ENCODE measurements at places on chromosomes 7 and 10.
A peak's percentile ranks its signal among the peaks of the same experiment; 100 is the strongest.

GRCh38 chr7:35593899-35594298 is 101.0 kb downstream of the HERPUD2 start:
- DNase-seq = peak; percentile 29

- no peak for DNase-seq
Observed at GRCh38 chr10:63917363-63917762, 396.2 kb downstream of the REEP3 start.

GRCh38 chr7:33632840-33633525 is 272.4 kb upstream of the BMPER start:
- no peak for DNase-seq

DNA sequence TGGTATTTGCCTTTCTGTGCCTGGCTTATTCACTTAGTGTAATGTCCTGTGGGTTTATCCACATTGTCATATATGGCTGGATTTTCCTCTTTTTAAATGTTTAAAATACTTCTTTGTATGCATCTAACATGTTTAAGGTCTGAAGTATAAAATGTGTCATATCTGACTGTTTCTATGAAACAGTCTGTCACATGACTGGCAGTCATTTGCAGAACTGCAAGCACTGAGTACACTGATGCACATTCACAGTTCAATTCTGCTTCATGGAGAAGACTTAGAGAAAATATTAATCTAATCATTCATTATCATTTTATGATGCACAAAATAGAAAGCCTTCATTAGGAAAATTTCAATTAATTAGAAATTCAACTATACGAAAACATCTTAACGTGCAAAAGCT is 119.7 kb upstream of the PRSS58 start:
- no peak for DNase-seq

DNA sequence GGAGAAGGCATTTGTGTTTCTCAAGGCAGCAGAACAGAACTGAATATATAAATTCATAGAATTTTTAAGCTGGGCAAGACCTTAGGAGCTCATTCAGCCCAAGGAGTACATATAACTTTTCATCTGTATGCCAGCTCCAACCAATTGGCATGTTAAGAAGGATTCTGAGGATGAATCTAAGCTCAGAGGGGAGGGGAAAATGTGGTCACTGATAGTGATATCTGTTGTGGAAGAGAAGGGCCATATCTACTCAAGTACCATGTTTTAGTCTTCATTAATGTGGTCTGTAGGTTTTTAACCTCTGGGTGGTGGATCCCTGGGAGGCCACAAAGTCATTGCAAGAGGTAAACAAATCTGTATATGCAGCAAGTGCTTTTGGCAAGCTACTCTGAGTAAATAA is 6.4 kb downstream of the CALD1 start:
- DNase-seq = no peak

DNA sequence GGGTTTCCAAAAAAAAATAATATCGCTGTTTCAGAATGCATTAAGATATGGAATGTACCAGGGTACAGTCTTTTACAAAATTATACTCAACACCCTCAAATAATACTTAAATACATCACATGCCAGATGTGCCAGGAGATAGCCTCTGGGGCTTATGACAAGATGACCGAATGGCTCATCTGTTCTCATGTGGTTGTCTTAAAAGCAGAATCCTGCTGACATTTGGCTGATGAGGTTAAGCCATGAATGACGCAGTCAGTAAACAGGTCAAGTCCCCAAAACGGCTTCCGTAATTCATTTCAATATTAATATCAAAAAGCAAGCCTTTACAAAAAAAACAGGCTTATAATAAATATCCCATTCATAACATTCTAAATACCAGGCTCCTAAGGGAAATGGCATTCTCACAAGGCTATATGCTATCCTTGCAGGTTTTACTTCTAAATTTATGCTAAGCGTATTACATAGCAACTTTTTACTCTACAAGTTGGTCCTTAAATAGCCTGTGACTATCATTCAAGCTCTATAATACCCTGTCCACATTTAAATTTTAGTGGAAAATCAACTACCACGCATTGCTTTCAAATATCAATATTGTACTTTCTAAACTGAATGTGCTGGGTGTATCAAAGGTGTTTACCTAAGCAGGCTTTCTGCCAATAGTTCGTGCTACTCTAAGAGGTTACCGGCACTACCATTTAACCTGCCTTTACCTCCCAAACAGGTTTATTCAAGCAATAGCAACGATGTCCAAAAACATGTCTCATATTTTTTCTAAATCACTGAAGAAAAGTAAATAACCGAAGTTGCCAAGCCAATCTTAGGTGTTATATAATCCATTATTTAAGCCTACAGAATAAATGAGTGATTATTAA is 15.6 kb downstream of the SMURF1 start:
- no peak for DNase-seq

GRCh38 chr7:25894902-25895791 is 256.9 kb upstream of the NFE2L3 start:
- peak; percentile 92 for DNase-seq

GRCh38 chr7:155594961-155595366 is 48.6 kb upstream of the CNPY1 start:
- DNase-seq = peak; percentile 47

DNA sequence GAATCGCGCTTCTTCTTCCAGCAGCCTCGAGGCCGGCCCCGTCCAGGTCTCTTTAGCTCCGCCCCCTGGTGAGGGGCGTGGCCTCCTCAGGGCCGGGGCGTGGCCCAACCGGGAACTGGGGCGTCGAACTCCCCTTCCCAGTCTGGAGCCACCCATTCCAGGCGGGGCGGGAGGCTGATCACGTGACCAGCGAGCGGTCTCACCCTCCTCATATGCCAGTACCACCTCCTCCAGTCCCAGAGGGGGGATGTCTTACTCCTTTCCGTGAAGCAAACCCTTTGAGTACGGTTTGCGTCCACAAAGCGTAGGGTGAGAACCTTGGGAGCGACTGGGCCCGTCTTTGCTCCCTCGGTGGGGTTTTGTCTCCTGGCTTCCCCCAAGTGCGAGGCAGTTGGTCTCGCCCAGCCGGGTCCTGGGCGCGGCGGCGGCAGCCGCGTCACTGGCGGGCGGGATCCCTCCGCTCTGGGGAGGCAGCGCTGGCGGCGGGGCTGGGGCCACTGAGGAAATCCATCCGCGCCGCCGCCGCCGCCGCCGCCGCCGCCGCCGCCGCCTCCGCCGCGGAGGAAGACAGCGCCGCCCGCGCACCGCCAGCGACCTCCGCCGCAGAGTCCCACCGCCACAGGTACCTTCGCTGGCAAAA is at the start of gene GNB2:
Gene GNB2, plus strand, starts transcription at position 439 of the 640 bp plus-strand sequence. CDS start 2,526 bp downstream, outside the sequence.
- peak; percentile 100 for DNase-seq

DNA sequence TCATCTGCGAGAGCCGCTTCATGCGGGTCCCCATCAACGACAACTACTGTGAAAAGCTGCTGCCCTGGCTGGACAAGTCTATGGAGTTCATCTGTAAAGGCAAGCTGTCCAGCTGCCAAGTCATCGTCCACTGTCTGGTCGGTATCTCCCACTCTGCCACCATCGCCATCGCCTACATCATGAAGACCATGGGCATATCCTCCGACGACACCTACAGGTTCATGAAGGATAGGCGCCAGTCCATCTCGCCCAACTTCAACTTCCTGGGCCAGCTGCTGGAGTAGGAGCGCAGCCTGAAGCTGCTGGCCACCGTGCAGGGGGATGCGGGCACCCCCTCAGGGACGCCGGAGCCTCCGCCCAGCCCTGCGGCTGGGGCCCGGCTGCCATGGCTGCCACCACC is 11.7 kb upstream of the SEC24C start:
- DNase-seq = no peak

DNA sequence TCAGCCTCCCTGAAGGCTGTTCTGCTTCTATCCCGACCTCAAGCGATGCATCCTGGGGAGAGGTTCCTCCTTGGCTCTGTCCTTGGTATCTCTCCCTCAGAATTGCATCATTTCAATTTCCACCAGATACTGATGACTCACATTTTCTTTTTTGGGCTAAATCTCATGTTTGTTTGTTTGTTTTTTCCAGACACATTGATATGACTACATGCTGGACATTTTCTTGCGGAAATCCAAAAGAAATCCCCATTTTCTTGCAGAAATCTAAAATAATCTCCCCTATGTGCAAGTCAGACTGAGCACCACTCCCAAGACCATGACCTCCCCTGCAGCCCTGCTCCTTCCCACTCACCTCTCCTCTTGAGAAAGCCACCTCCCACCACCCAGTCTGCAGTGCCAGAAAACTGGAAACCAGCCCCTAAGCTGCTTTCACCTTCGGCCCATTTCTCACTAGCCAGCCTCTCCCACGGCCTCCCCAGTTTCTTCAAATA is 260.2 kb upstream of the PRKCQ start:
- DNase-seq = no peak

DNA sequence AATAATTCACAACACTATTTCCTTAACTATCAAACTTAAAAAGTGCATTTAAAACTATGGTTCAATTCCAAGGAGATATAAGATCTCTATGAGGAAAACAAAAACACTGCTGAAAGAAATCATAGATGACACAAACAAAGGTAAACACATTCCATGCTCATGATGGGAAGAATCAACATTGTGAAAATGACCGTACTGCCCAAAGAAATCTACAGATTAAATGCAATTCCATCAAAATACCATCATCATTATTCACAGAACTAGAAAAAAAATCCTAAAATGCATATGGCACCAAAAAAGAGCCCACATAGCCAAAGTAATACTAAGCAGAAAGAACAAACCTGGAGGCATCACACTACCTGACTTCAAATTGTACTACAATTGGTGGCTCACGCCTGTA is 159.9 kb upstream of the EEPD1 start:
- no peak for DNase-seq

GRCh38 chr10:65845916-65846315 is 1079.9 kb upstream of the LRRTM3 start:
- no peak for DNase-seq

DNA sequence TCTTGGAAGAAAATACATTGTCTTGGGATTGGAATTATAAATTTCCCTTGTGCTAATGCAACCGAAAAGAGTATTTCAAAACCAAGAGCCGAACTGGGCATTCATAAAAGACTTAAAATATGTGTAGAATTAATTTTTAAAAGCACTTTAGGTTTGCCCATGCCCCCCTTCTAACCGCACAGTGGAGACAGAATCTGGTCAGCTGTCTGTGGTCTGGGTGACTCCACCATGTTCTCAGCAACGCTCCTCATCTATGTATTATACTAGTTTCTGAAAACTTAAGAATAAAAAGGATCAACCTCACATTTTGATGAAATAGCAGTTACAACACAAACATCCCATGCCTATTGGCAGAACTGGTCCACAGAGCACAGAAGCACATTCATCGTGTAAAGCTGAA is 192.6 kb upstream of the C7orf33 start:
- no peak for DNase-seq

GRCh38 chr7:18086165-18087025 is 58.7 kb upstream of the PRPS1L1 start:
- peak; percentile 25 for DNase-seq

DNA sequence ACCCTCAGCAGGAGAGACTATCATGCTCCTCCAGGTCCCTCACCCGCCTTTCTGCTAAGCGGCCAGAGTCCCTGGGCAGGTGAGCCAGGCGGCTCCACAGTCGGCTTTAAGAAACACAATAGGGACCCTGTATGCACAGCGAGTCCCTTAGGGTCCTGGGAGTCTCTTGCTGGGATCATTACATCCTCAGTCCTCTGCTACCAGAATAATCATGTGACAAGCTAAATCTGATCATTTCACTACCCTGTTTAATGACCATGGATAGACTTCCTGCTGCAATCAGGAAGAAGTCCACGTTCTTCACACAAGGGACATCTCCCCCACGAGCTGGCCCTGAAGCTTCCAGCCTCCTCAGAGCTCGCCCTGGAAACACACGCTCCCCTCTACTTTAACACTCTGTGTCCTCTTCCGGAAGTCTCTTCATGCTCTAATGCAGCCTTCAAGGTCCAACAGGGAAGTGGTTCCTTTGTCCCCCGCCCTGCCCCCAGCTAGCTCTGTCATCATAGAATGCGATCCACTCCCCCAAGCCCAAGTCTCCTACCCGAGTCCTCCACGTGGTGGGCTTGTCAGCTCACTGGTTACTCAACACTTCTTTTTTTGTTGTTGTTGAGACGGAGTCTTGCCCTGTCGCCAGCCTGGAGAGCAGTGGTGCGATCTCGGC is 101.5 kb downstream of the RNF216 start:
- DNase-seq = peak; percentile 93

- no peak for DNase-seq
Observed at GRCh38 chr7:15688279-15688626, 1.8 kb upstream of the MEOX2 start.

DNA sequence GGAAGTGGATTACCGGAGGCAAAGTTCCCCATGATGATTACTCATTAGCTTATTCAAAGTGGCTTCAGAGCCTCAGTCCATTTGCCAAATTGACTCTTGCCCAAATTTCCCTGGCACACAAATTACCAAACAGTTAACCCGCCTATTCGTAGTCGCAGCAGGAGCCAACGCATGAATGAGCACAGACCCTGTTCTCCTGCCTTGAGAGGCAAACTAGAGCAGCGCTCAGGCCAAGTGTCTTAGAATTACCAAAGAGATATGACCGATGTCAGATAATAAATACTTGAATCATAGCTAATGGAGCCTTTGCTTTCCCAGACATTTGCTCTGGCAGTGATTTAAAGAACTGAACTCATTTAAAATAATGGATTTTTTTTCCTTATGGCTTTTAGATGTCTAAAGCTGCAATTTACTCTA is 64.9 kb downstream of the CTTNBP2 start:
- DNase-seq = no peak

GRCh38 chr10:29256586-29256985 is 32.3 kb upstream of the LYZL1 start:
- no peak for DNase-seq

GRCh38 chr10:71213127-71213621 is 804 bp downstream of the UNC5B start:
- peak; percentile 56 for DNase-seq

- no peak for DNase-seq
Observed at GRCh38 chr10:3365630-3366029, 193.0 kb upstream of the PITRM1 start.

GRCh38 chr10:113474752-113475151 is 78.1 kb upstream of the HABP2 start:
- no peak for DNase-seq

DNA sequence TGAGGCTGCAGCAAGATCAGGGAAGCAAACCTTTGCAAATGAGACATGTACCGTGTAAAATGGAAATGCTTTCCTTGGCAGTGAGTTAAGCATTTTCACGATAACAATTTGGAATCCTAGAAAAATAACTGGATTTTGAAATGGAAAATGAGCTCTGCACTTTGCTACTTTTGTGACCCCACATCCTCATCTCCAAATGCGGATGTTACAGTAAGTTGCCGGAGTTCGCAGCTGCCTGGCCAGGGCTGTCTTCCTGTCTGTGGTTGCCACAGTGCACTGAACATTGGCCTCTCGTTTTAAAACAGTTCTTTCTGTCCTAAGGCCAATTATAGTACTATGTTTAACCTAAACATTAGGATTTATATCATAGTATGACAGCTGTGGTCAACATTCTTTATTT is 136.2 kb upstream of the FZD8 start:
- no peak for DNase-seq

GRCh38 chr10:132303361-132304115 is 4.2 kb downstream of the STK32C start:
- peak; percentile 19 for DNase-seq

DNA sequence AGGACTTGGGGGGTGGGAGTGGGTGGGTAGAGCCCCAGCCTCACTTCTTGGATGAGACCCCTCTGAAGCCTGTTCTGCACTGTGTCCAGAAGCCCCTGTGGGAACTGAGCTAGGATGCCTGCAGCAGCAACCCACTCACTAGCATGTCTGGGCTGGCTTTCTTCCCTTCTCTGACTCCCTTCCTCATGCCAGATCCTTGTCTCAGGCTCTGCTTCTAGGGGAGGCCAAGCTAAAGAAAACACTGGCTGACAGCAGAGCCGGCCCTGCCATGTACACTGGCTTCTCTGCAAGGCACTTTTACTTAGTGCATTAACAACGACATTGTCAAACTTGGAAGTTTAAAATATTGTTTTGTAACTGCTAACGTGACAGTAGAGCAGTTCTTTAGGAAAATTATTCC is 50.2 kb downstream of the ARHGAP22 start:
- DNase-seq = no peak
